Hematopoietic multipotent progenitor cell treated with erythropoietin and hydrocortisone succinate and interleukin-3 and kit ligand, for 8 days (in vitro differentiated cells): ENCODE measurements at places on chromosomes 4 and X.

DNA sequence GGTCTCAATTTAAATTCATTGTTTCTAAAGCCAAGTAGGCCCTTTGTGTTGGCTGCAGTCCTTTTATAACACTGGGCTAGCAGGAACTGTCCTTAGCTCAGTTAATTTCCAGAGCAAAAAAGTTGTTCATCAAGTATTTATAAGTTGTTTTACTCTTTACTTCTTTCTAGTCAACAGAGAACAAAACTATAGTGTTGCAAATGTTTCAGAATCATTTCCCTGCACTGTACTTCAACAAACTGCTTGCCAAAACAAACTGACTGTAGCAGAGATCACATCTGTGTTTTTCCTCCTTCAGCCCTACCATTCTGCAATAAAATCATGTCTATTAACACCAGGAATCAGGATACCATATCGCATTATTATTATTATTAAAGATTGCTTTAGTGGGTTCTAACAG lies 168.5 kb upstream of the SH3RF1 start:
- no peak for DNase-seq

DNA sequence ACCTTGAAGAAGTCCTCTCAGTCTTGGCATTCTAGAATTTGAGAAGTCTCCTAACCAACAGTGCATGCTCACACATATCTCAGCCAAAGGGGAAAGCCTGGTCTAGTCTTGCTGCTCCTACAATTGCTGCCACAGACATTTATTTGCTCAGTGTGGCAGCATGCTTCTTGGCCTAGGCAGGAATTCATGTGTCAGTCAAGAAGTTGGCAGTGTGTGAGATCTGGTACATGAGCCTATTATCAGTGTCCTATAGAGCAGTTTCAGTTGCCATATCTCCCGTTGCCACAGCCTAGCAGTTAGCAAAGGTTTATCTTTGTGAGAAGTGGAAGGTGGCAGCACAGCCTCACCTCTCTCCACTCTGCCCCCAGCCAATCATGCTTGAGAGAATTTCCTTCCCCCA lies 176.9 kb upstream of the ARHGEF9 start:
- DNase-seq, result no peak

DNA sequence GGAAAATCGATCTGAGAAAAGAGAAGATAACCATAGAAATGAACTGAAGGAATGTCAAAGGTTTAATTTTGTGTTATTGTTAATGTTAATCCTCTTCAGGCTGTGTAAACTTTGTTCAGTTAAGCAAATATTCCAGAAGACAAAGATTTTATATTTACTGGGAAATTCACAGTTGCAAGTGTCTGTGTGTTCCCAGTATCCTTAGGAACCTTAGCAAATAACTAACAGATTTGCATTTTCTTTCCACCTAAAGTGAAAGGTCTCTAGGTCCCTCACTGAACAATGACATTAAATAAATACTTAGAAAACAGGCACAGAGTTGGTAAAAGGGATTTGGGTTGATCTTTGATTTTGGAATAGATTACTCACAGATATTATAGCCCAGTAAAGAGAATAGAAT lies 324.7 kb downstream of the C4orf33 start:
- no peak for DNase-seq

DNA sequence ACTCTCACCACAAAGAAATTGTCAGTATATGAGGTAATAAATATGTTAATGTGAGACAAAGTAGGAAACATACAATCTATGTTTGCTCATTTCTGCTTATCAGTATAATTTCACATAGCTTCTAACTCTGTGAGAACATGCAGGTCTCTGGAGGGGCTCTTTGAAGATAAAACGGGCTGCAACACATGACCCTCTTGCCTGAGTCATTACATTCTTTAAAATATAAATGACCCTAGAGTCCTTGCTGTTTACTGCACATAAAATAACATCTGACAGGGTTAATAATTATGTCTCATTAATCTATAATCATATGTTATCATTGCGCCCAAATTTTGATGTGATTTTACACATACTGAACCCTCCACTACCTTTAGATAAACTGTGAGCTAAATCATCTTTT lies 681.5 kb downstream of the ARAP2 start:
- no peak for DNase-seq

GRCh38 chr4:52983563-52984303 lies 121.6 kb downstream of the RASL11B start:
- peak; percentile 79 for DNase-seq

DNA sequence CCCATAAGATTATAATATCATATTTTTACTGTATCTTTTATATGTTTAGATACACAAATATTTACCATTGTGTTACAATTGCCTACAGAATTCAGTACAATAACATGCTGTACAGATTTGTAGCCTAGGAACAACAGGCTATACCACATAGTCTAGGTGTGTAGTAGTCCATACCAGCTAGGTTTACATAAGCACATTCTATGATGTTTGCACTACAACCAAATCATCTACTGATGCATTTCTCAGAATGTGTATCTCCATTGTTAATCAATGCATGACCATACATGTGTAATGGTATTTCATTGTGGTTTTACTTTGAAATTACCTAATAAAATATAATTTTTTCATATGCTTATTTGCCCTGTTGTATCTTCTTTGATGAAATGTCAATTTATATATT lies 288.1 kb upstream of the PCDH10 start:
- no peak for DNase-seq

GRCh38 chr4:25993395-25994185 lies 79.6 kb downstream of the SMIM20 start:
- DNase-seq, result peak; percentile 16

DNA sequence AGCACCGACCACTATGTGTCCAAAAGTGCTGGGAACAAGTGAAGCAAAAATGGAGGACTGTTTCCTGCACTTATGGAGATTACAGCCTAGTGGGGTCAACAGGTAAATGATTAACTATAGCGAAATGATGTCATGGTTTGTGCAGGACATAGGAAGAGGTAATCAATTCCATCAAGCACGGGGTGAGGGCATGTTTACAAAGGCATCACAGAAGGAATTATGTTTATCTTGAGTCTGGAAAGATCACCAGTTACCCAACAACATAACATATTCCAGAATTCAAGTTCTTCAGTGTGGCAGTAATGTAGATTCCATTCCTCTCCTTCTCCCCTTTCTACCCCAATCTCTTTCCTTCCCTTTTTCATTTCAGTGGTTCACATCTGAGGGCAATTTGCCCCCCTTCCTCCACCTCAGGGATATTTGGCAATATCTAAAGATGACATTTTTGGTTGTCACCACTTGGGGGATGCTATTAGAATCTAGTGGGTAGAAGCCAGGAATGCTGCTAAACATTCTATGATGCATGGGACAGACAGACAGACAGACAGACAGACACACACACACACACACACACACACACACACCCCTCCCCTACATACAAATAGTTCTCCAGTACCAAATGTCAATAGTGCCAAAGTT lies 24.1 kb downstream of the FAM47E start:
- DNase-seq, result peak; percentile 20

- DNase-seq, result no peak
Observed at GRCh38 chrX:97806238-97806637, 922.5 kb downstream of the RPA4 start.

GRCh38 chr4:25494166-25494565 lies 117.1 kb downstream of the ANAPC4 start:
- DNase-seq, result no peak

DNA sequence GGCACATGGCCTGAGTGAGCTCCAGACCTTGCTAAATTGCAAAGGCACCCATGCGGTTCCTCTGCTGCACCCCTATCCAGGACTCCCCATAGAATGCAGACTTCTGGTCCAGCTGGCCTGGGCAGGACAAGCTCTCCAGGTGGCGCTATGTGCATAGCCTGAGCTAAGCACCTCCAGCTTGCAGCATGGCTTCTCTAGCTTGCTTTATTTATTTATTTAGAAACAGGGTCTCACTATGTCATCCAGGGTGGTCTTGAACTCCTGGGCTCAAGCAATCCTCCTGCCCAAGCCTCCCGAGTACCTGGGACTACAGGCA lies 5.5 kb upstream of the WFS1 start:
- DNase-seq, result peak; percentile 26

- DNase-seq, result no peak
Observed at GRCh38 chr4:104365618-104366017, 129.1 kb downstream of the CXXC4 start.

GRCh38 chr4:138897811-138898226 lies 117.8 kb upstream of the NOCT start:
- DNase-seq, result no peak

- peak; percentile 2 for DNase-seq
Observed at GRCh38 chr4:16505726-16506125, 279.5 kb upstream of the TAPT1 start.

DNA sequence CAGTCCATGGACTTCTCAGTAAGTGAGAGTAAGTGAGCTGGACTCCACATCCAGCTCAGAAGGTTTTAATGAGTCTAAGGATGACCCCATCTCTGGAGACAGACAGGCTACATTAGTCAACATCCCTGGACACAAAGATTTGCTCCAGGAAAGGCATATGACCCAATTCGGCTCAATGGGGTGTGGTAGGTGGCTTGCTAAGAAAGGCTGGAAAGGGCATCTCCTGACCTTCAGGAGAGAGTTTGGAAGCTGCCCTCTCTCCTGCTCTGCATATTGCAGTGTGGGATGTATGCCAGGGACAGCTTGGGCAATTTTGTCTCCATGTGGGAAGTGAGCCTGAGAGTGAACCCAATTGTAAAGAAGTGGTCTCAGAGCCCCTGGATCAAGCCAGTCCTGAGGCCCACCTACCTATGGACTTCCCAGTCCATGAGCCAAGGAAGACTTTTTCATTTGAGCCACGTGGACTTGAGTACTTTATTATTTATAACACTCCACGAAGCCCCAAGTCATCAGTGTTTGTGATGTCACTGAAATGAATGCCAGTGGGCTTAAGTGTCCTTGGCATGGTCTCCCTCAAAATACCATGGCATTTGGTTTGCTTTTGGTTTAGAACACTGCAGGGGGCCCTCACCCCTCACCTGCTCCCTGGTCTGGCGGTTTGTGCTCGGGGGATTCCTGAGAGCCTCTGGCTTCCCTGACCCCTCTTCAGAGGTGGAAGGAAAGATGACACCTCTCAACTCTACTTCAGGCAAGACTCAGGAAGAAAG lies 10.4 kb upstream of the ABLIM2 start:
- no peak for DNase-seq

DNA sequence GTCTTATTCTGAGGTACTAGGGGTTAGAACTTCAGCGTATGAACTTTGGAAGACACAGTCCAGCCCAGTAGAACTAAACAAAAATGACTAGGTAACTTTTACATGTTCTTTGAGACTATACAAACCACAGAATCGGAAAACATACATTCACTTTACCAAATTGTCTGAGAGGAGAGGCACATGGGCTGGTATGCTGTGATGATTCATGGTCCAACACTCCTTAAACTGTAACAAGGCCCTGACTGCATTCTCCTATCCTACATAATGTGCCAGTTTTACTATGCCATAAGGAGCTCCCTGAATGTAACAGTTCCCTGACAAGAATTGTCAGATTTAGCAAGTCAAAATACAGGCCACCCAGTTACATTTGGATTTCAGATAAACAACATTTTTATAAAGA lies 640.0 kb downstream of the RAB28 start:
- no peak for DNase-seq

- no peak for DNase-seq
Observed at GRCh38 chr4:89134775-89135319, 23.5 kb downstream of the TIGD2 start.

GRCh38 chr4:88104902-88105610 lies 53.4 kb downstream of the ABCG2 start:
- no peak for DNase-seq

DNA sequence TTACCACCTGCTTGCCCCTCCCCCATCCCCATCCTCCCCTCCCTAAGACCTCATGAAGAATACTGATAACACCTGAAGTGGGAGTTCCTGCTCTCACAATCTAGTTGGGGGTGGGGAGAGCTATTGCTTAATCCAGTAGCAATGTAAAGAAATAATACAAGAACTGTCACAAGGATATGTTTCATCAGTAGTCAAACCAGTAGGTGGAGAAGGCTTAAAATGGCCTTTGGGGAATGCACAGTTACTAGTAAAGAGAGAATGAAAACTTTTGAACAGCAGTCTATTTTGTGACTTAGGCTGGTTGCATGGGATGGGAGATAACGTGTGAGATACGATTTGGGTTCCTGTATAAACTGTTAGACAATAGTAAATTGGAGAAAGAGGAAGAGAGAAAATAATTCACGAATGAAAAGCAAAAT lies 6.0 kb downstream of the GALNT7 start:
- peak; percentile 59 for DNase-seq

DNA sequence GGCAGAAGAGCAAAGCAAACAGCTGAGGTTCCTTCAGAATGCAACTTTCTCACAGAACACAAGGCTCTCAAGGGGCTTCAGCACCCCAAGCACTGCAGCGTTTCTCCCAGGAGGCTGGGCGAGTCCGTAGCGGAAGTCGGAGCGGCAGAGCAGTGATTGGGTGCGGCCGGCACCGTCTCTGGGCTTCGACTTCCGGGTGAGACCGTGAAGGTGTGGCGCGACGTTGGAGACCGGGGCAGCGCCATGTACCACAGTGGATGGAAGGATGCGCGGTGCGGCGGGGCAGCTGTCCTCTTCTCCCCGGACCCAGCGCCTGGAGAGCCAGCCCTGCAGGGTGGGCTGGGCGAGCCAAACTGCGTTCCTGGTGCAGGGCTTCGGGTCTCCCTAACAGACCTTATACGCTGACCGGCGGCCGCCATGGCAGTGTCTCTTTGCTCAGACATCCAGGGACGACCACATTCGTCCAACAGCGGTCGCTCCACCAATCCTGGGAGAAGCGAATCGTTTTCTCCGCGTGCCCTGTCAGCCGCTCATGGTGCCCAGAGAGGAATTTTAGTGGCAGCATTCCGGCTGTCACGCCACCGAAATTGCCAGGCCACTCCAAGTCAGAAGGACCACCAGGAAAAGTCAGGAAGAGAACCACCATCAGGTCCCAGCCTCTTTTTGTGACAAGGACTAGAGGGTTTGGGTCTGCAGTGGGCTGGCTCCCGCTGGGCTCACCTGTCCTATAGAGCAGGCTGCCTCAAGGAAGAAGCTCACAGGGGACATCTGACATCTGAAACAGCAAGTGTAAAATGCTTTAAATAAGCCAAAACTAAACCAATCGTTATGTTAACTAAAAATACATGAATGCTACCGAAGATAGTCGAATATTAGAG lies 20.5 kb downstream of the TRIM61 start:
- DNase-seq, result peak; percentile 37

GRCh38 chrX:107775000-107775733 lies 420 bp downstream of the TSC22D3 start:
- DNase-seq, result no peak

DNA sequence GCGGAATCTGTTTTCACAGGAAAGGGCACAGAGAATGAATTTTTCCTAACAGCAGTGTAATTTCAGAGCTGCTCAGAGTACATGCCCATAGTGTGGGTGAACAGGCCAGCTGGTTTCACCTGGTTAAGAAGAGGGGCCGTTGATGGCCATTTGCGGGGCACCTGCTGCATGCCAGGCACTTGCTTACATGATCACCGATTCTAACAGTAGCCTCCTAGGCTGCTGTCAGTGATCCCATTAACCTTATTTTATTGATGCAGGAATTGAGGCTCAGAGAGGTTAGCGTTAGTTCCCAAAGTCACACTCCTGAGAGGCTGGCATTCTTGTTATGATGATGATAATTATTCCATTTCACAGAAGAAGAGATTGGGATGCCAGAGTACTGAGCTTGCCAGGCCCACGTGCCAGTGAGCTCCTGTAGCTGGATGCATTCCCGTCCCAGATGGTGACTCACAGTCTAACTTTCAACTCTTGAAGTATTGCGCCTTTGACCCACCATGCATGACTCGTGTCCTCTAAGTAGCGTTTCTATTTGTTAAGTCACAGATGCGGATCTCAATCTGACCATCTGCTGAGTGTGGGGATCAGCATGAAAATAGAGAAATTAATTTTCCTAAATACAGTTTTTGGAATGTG lies 76.5 kb downstream of the PSAPL1 start:
- no peak for DNase-seq
